SW480 (cell line): ENCODE measurements at places on chromosomes 2 and 18.

- DNase-seq, result no peak
Observed at GRCh38 chr2:232532419-232532818, 6.5 kb downstream of the CHRND start.

GRCh38 chr2:240791821-240792628, 28.0 kb downstream of the KIF1A start:
- DNase-seq, result no peak

- peak; percentile 99 for DNase-seq
Observed at GRCh38 chr2:62304429-62305417, 108.8 kb downstream of the B3GNT2 start.

- DNase-seq, result no peak
Observed at GRCh38 chr2:178844269-178844668, 37.0 kb upstream of the TTN start.

DNA sequence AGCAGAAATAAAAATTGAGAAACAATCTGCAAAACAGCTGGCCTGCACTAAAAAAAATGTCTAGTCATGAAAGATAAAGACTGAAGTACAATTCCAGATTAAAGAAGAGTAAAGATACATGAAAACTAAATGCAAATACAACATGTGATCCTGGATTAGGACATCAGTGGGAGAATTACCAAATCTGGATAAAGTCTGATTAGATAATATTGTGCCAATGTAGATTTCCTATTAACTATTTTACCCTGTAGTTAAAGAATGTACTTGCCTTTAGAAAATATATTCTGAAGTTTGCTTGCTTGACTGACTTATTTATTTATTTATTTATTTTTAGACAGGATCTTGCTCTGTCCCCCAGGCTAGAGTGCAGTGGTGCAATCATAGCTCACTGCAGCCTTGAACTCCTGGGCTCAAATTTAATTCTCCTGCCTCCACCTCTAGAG, 58.7 kb downstream of the ASXL2 start:
- DNase-seq, result no peak

DNA sequence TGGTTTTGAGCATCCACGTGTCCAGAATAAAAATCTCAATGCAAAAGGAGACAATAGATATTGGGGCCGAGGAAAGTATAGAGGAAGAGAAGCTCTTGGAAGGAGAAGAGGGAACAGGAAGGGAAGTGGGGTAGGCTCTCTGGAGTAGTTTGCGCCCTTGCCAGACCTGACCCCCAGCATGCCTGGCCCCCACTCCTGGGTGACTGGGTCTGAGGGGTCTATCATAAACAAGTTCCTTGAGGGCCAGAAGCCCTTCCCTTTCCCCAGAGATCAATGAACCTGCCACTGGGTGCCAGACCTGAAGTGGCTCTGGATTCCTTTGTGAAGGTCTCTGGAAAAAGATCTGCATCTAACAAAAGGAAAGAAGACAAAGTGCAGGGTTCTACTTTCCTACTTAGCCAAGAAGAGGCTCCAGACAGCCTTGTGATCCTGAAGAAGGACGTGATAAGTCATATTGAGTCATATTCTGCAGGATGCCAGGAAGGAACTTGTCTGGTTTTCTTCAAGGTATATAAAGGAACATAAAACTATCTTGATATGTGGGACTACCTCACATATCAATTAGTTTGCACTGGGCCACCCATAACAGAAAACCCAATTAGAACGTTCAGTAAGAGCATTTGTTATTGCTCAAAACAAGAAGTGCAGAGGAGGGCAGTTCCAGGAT, 18.7 kb upstream of the ATOH8 start:
- no peak for DNase-seq

GRCh38 chr2:63755965-63756364, 85.7 kb upstream of the UGP2 start:
- no peak for DNase-seq
